Dermis lymphatic vessel endothelial cell (primary cell): ENCODE measurements at places on chromosomes 11 and 22. TPM values are rescaled to one million over a fixed set of nuclear protein-coding genes. Genes with fewer than 3 reads are reported as not detected.

Gene PANX3
- total RNA-seq: not detected in 2 replicates

Gene GPHA2
- total RNA-seq: not detected in 2 replicates

Gene OR52E2
- total RNA-seq: not detected in 2 replicates

Gene P2RY2
- total RNA-seq: under 0.01 and 0.11 TPM in 2 replicates

Gene FOLR1
- not detected in 2 replicates for total RNA-seq

Gene MMP7
- 0.43 and 1.7 TPM in 2 replicates for total RNA-seq

Gene BLID
- total RNA-seq: 0.09 and 0.11 TPM in 2 replicates

Gene PGR
- under 0.01 TPM in 1 of 2 replicates, not detected in the other for total RNA-seq
